Osteocyte (in vitro differentiated cells): ENCODE measurements at places on chromosomes 7 and 10. TPM values are rescaled to one million over a fixed set of nuclear protein-coding genes. Genes with fewer than 3 reads are reported as not detected.

GRCh38 chr10:35752469-35753461, 110.7 kb upstream of the FZD8 start:
- DNase-seq, result no peak

- no peak for DNase-seq
Measured at GRCh38 chr10:35545878-35546590, 59.1 kb upstream of the GJD4 start.

DNA sequence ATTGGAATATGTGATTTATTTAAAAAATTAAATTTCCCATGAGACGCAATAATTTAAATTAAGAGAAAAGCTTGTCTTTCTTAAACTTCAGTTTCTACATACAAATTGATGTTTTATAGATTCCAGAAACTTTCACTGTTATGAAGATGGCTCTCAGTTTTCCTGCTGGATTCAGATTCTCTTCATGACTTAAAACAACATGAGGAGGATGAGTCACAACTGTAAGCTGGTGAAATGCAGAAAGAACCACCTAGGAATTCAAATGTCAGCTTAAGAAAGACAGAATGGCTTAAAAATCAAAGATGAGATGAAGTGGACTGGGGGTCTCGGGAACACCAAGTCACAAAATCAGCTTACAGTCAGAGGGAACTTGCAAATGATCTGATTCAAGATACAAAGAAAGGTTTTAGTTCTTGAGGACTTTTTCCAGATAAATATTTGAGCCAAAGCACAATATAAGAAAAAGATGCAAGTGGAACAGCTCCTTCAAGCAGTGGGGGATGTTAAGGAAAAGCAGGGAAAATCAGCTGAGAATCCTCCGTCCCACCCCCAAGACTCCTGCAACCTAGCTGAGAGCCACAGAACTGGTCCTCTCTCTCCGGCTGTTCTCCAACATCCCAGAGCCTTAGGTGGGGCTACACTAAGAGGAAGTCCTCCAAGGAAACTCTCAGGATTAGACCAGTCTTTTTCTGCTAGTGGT, 279.8 kb downstream of the KCNMA1 start:
- no peak for DNase-seq

PSPH gene
- 31.0 and 33.6 TPM in 2 replicates for total RNA-seq

CALD1 gene
- total RNA-seq, result 781 and 807 TPM in 2 replicates

GRCh38 chr7:27172823-27173510, 1.2 kb downstream of the HOXA10 start:
- DNase-seq, result no peak

GRCh38 chr10:62305813-62306212, 37.2 kb upstream of the RTKN2 start:
- DNase-seq, result no peak

KCP gene
- 0.55 and 0.70 TPM in 2 replicates for total RNA-seq

GRCh38 chr10:68561865-68562649, 1.9 kb downstream of the TET1 start:
- no peak for DNase-seq

DNA sequence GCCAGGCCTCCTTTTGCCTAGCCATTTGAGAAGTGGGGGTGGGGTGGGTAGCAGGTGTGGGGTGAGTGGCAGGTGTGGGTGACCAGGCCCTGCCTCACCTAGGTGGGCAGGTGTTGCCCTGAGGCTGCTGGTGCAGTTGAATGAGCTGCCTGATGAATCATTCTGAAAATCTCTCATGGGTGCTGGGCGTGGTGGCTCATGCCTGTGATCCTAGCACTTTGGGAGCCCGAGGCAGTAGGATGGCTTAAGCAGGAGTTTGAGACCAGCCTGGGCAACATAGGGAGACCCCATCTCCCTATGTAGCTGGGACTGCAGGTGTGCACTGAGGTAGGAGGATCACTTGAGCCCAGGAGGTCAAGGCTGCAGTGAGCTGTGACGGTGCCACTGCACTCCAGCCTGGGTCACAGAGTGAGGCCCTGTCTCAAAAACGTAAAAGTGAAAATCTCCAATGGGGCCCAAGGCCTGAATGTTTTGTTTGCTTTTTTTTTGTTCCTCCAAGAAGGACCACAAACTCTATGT, 17.7 kb downstream of the TSPAN14 start:
- DNase-seq, result no peak

DNA sequence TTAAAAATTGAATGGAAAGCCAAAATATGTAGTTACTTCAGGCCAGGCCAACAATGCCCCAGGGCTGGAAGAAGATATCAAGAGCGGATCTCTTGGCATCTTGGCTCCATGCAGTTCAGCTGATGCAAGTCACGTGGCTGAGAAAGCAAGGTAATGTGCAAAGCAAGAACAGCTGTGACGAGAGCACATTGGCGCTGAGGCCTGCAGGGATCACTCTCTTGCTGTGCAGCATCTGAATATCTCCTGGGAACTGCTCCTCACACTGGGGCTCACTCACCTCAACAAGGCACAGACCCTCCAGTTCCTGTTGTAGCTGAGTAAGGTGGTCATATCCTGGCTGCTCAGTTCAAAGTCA, 14.0 kb downstream of the AKR1B1 start:
- peak; percentile 53 for DNase-seq

NUTM2E gene
- 0.76 and 0.89 TPM in 2 replicates for total RNA-seq

TAS2R41 gene
- total RNA-seq, result not detected in 2 replicates

DNA sequence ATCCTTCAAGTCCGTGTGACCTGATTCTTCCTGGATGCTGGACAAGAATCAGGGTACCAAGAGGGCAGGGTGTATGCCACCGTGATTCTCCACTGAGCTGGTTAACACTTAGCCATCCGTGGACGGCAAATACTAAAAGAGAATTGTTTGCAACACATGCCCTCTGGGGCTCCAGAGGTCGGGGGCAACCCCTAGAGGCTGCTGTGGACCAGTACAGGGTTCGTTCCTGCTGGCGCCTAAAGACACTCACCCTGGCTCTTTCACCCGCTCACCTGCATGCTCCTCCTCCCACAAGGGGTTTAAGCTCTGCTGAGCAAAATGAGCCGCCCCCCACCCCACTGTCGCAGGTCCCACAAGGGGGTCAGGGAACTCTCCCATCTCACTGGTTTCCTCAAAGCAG, 148.7 kb upstream of the ITGB1 start:
- DNase-seq, result no peak

ZNF32 gene
- total RNA-seq, result 48.8 and 49.9 TPM in 2 replicates

DNA sequence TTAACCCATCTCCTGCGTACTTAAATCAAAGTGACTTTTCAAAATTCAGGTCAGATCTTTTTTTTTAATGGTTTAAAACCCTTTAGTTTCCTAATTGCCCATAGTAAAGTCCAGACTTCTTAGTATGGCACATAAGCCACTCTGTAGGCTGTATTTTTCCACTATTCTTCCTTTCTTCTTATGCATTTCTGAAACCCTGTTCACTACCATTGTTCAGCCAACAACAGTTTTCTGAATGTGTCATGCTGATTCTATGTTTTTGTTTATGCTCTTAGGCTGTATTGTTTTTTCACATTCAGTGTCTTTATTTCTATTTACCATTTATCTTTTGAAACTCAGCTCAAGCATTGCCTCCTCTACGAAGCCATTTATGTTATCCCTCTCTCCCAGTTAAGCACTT, 26.7 kb downstream of the CCSER2 start:
- no peak for DNase-seq

HIPK2 gene
- 90.8 and 96.9 TPM in 2 replicates for total RNA-seq

DNA sequence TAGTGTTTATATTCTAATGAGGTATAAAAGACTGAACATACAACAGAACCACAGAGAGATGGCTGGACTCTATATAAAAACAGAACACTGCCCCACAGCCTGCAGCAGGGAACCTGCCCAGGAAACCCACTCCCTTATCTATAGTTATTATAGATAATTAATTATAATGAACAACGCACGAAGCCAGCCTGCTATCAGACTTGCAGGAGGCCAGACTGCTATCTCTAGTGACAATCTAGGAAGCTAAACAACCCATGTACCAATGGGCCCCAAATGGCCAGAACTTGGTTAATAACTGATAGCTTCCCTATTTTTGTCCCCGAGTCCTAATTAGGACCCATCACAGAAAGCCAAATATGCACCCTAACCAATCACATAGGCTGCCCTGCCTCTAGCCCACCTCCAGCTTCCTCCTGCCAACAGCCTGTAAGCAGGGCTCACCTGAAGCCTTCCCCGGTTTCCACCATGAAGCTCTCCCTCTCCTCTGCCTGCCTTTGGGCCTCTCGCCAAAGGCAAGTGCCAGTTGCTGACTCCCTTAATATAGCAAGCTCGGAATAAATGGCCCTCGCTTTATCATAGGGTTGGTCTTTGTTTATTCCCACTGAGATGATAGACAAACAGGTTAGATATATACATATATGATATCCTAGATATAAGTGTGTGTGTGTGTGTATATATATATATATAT, 74.5 kb downstream of the SYPL1 start:
- no peak for DNase-seq

DNA sequence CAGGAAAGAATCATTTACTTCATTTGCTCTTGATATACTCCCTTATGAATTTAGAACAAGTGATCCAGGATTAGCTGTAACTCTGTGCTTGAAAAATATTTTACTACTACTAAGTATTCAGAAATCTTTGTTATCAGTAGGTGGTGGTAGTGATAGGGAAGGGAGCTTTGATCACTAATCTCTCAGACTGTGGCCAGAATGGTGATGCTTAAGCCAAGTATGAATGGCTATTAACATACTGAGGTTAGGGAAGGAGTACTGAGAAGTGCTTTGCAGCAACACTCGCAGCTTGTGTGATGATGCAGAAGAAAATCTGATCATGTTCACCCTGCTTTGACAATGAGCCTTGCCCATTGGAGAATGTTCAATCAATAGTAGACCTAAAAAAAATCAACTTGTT, 29.3 kb downstream of the AP3M1 start:
- DNase-seq, result no peak

GRCh38 chr7:80634505-80634904, 3.9 kb upstream of the CD36 start:
- no peak for DNase-seq

- no peak for DNase-seq
Measured at GRCh38 chr7:151831606-151832005, 45.3 kb downstream of the PRKAG2 start.

- no peak for DNase-seq
Measured at GRCh38 chr7:94422136-94422535, 27.4 kb downstream of the COL1A2 start.

- DNase-seq, result no peak
Measured at GRCh38 chr10:67575532-67575931, 120.5 kb downstream of the CTNNA3 start.

DNA sequence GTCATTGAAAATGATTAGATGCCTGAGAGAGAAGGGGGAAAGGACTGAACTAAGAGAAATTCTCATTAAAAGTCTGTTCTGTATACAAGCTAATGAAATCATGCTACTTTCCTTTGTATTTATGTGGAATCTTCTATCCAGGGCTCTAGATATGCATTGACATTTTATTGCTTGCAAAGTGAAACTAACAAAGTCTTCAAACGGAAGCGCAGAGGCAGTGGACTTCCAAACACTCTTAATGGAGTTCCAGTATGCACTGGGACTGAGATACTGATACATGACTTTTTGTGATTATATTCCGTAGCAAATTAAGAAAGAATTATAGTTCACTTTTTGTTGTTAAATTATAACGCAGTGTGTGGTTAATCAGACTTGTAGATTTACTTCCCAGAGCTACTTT, 166.8 kb upstream of the TBX20 start:
- DNase-seq, result no peak

GRCh38 chr10:8187171-8187666, 132.7 kb downstream of the GATA3 start:
- DNase-seq, result no peak

GRCh38 chr7:133429371-133429770, 176.5 kb downstream of the EXOC4 start:
- no peak for DNase-seq

GRCh38 chr10:92857904-92858514, 9.7 kb downstream of the EXOC6 start:
- DNase-seq, result no peak

GNAT3 gene
- not detected in 2 replicates for total RNA-seq

GRCh38 chr7:44068054-44068453, 2.7 kb upstream of the PGAM2 start:
- no peak for DNase-seq

SPACDR gene
- 0.46 TPM in 1 of 2 replicates, not detected in the other for total RNA-seq

- no peak for DNase-seq
Measured at GRCh38 chr10:112456533-112456932, 9.5 kb downstream of the VTI1A start.

PDE6C gene
- not detected in 2 replicates for total RNA-seq

ASIC3 gene
- 3.6 and 5.8 TPM in 2 replicates for total RNA-seq

GRCh38 chr7:132019703-132020102, 463.3 kb upstream of the PODXL start:
- no peak for DNase-seq
